ENCODE measurements at places on chromosomes 2 and 18.

DNA sequence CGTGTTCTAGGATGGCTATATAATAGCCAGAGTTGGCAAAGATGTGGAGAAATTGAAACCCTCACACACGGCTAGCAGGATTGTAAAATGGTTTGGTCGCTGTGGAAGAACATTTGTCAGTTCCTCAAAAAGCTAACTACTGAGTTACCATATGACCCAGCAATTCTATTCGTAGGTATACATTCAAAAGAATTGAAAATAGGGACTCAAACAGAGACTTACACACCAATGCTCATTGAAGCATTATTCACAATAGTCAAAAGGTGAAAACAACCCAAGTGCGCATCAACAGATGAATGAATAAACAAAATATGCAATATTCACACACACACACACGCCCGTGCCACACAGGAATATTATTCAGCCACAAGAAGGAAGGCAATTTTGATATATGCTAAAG is 98.7 kb downstream of the PLA2R1 start:
- DNase-seq: no peak

DNA sequence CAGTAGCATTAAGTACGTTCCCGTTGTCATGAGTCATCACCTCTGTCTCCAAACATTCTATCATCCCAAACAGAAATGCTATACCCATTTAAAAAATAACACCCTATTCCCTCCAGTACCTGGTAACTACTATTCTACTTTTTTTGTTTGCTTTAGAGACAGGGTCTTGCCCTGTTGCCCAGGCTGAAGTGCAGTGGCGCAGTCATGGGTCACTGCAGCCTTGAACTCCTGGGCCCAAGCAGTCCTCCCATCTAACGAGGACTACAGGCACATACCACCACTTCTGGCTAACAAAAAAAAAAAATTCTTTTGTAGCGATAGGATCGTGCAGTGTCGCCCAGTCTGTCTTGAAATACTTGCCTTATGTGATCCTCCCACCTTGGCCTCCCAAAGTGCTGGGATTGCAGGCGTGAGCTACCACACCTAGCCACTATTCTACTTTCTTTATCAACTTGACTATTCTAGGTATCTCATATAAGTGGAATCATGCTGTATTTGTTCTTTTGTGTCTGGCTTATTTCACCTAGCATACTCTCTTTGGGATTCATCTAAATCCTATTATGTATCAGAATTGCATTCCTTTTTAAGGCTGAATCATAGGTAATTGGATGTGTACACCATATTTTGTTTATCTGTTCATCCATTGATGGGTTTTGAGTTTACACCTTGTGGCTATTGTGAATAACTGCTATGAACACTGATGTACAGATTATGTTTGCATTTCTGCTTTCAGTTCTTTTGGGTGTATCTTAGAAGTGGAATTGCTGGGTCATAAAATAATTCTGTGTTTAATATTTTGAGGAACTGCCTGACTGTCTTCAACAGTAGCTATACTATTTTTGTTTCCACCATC is 14.4 kb downstream of the ZCCHC2 start:
- DNase-seq: no peak

DNA sequence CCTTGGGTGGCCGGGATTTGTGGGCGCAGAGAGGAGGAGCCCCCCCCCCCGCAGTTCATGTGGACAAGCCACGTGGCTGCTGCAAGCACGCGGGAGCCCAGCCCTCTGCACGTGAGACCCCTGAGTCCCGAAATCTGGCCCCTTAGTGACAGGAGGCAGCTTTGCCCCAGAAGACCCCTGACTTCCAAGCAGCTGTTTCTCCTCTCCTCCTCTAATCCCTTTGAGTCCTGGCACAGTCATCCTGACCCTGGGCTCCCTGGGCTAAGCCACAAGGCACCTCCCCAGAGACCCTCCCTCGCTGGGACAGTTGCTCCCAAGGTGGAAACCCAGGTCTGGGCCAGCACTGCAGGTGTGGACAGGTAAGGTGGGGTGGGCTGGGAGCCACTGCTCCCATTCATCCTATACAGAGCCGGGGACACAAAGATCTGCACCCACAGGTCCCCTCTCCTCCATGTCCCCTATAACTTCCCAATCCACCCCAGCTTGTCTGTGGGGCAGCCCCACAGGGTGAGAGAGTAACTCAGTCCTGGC is 923 bp downstream of the TEKT4 start:
- DNase-seq: no peak

- DNase-seq: no peak
These were observed 178.5 kb downstream of the L3MBTL4 start for GRCh38 chr18:6236258-6236657.

- DNase-seq: no peak
These were observed 1132.4 kb upstream of the CDH2 start for GRCh38 chr18:29309366-29309765.

DNA sequence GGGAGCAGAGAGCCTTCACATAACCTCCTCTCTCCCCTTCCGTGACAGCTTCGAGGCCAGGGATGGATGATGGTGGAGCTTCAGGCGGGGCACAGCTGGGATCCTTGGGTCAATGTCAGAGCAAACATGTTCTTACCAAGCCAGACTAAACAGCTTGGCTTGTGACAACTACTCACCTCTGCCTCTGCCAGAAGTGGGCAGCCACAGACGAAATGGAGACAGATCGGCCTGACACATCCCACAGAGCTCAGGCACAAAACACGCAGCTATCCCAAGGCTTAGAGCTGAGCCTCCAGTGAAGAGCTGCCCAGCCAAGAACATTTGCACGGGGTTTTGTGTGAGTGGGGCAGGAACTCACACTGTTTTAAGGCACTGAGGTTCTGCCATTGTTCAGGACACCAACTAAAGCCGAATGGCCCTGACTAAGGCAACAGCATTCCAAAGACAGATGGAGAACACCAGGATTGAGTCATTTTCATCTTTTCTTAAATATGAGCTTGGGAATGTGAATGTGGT is 12.8 kb downstream of the PXDN start:
- DNase-seq: no peak

DNA sequence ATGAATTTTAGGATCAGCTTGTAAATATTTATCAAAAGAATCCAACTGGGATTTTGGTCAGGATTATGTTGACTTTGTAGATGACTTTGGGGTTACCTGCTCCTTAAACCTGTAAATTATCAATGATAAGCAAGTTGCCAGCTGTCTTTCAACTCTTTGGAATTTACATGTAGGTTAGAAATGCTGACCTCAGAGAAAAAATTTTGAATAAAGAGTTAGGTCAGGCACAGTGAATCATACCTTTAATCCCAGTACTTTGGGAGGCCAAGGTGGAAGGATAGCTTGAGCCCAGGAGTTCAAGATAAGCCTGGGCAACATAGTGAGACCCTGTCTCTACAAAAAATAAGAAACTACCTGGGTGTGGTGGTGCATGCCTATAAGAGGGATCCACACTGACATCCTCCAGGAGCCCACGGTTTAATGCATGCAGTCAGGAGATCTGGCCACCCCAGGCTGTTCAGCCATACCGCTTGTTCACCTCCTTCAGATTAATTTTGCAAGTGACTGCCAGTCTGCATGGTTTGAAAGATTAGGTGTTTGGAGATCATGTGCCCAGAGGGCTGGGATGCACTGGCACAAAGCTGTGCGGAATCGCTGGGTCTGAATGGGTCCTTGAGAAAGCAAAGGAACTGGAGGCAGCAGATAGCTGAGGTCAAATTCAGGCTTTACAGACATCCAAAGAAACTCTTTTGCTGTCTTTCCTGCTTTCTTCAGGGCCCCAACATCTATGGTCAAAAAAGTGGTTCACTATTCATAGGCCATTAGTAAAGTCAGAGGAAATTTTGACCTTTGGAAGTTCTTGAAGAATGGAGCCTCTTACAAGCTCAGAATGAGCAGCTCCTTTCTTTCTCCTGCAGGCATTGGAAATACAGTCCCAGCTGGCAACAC is 83.4 kb upstream of the TXNDC2 start:
- DNase-seq: no peak

- no peak for DNase-seq
These were observed 11.8 kb downstream of the TPGS2 start for GRCh38 chr18:36817039-36817438.

Measured in progenitor cell of endocrine pancreas (in vitro differentiated cells).